ENCODE measurements at places on chromosomes 1 and 21.

- no peak for DNase-seq
These were observed 949.7 kb upstream of the TMPRSS15 start for GRCh38 chr21:19353256-19353655.

DNA sequence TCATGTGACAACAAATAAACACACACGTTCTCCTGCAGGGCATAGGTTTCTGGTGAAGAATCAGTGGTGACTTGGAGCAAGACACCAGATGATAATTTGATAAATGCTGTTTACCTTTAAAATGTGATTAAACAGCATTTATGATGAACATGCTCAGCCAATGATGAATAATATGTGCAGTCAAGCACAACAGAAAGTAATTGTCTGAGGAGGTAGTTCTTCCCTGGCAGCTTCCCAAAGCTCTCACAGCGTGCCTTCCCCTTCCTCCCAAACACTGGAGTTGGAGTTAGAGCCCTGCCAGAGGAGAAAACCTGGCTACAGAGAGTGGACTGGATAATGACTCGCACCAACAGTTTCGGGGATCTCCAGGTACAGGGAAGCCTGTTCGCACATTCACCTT, 463.5 kb downstream of the SMYD3 start:
- DNase-seq = no peak

DNA sequence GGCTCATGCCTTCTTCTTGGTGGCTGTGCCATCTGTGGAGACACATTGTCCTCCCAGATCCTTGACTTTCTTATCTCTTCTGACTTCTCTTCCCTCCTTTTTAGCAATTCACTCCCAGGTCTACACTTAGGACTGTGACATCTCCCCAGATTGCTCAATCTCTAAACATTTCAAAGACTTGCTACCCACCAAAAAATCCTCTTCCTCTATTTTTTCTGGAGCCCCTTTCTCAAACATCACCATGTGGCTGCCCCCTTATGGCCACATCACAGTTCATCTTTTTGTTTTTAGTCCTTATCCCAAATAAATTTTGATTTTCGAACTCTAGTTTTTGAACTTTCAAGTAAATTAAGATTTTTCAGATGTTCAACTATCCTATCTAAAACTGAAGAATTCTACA, 148.6 kb upstream of the HOOK1 start:
- no peak for DNase-seq

DNA sequence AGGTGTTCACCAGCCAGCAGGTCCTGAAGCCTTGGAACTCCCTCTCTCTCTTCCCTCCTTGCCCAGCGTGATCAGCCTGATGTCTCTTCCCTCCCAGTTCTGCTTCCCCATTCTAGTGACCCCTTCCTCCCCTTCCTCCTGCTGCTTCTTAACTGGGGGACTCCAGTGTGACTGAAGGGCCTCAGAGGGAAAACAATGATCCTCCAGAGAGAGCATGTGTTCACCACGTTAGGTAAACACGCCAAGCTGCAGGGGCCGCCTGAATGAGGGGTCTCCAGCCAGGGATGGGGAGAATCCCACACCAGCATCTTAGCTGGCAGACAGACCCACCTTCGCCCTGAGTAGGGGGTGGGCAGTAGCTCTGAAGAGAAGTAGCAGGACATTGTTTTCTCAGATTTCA, 124.8 kb downstream of the TMEM53 start:
- DNase-seq = no peak

- no peak for DNase-seq
These were observed 316.1 kb downstream of the AJAP1 start for GRCh38 chr1:4970532-4970931.

GRCh38 chr1:85570446-85571180, 9.9 kb upstream of the CCN1 start:
- DNase-seq = no peak
